ENCODE measurements at places on chromosomes 7 and 10.

- no peak for DNase-seq
Measured at GRCh38 chr7:150716939-150717338, 526 bp downstream of the GIMAP1 start.

DNA sequence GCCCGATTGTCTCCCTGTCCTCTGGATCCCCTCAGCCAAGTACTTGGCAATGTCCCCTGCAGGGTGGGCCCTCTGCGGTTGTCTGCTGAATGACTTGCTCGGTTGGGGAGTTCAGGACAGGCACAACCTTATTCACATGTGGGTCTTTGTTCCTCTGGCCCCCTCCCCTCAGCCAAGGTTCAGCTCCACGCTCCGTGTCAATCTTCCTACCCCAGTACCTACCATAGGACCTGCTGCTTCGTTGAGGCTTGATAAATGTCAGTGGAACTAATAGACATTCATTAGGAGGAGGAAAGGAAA, 7.1 kb downstream of the CPA5 start:
- DNase-seq: no peak

DNA sequence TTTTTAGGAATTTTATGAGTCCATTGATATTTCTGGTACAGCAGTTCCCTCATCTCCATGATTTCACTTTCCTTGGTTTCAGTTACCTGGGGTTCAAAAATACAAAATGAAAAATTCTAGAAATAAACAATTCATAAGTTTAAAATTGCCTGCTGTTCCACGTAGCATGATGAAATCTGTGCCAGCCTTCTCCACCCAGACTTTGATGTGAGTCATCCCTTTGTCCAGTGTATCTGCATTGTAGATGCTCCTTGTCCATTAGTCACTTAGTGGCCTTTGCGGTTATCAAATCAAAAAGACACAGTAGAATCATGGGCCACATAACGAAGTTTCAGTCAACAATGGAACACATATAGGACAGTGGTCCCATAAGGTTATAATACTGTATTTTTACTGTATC, 286.9 kb downstream of the PTEN start:
- no peak for DNase-seq

DNA sequence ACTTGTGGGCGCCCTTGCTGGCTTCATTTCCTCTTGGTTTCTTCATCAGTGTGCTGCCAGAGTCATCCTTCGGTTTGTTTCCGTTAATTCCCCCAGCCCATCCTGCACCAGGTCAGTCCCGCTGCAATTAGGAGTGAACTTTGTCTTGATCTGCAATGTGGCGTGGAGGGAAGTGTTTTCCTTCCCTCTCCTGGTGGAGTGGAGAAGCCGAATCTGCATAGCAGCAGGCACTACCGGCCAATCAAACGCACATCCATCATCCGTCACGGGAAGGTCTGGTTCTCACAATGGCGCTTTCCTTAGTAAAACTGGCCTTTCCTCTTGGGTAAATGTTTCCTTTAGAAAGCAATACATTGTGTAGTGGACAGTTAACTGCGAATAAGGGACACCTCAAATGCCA, 337.5 kb downstream of the CXCL12 start:
- DNase-seq: no peak

Data from CD4-positive, alpha-beta T cell treated with Interleukin-4 for 1 hour (primary cell).